CD4-positive, CD25-positive, alpha-beta regulatory T cell (primary cell): ENCODE measurements at places on chromosomes 1 and 21. TPM values are rescaled to one million over a fixed set of nuclear protein-coding genes. Genes with fewer than 3 reads are reported as not detected.

DNA sequence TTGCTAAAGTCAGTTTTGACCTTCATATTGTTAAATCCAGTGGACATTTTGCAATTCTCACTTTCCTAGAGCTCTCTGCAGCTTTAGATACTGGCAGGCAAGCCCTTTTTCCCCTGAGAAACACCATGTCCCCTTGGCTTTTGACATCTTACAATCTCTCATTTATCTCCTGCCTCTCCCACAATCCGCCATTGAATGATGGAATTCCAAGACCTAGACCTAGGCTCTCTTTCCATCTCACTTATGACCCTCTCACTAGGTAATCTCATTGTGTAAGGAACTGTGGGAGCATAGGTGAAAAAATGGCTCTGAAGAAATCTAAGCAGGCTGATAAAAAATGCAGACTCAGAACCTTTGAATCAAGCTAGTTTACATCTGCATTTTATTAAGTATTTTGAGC lies 2.0 kb downstream of the KYAT3 start:
- no peak for DNase-seq

DNA sequence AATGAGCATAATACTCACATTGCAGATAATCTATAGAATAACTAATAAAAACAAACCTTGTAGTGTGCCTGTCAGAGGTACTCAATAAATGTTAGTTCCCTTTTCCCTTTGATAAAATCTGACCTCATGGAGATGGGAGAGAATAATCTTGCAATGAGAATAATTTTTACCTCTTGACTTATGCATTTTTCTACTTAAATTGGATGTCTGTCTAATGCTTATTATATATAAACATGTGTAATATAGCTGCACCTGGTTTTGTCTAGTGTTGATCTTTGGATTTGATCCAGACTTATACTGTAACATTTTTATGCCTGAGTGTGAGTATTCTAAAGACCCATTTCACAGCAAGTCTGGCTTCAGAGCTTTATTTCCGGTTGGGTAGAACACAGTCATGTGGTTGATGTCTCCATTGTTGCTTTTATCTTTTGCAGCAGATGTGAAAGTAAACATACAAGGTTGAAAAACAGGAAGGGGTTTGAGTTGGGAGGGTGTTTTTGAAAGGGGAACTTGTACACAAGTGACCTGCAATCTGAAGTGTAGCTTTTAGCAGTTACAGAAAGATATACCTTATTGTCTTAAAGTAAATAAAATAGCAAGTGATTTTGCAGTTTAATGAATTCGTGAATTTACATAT lies 12.4 kb downstream of the EPB41 start:
- peak; percentile 94 for DNase-seq

DNA sequence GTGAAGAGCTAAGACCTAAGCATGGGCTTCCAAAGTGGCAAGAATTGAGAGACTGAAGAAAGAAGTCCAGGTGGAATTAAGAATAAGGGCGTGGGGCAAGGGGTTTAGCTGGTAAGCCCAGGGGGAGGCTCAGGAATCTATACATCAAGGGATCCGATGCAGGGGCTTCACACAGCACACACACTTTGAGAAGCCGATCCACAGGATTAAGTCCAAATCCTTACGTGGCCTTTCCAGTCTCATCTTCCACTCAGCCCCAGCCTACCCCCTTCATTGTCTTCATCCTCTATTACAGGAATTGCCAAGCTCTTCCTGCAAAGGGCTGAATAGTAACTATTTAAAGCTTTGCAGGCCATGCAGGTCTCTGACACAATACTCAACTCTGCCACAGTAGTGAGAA lies 101.3 kb downstream of the TGFBR3 start:
- no peak for DNase-seq

- DNase-seq = peak; percentile 23
These were observed 146.0 kb upstream of the JUN start for GRCh38 chr1:58929671-58930325.

DNA sequence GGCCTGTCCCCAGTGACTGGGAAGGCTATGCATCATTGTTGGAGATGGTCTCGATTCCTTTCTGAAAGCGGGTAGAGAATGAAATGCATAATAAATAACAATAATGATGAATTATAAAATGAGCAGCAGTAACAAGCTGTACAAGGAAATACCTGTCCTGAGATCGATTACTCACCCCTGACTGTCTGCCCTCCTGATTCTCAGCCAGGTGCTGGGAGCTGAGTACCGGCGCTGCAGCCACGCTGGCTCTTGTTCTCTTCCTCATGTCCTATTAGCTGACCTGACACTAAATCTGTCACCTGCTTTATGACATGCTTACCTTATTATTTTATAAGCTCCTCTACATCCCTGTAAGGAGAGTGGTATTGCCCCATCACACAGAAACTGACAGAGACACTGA lies 3.4 kb downstream of the AGPAT3 start:
- DNase-seq = no peak

GRCh38 chr1:87953121-87953520 lies 624.4 kb downstream of the LMO4 start:
- no peak for DNase-seq

- no peak for DNase-seq
These were observed 41.2 kb downstream of the TMEM200B start for GRCh38 chr1:29082519-29082918.

- DNase-seq = no peak
These were observed 132.3 kb downstream of the TOMM20 start for GRCh38 chr1:234996245-234996757.

ZBTB8A gene
- polyA plus RNA-seq = not detected

DNA sequence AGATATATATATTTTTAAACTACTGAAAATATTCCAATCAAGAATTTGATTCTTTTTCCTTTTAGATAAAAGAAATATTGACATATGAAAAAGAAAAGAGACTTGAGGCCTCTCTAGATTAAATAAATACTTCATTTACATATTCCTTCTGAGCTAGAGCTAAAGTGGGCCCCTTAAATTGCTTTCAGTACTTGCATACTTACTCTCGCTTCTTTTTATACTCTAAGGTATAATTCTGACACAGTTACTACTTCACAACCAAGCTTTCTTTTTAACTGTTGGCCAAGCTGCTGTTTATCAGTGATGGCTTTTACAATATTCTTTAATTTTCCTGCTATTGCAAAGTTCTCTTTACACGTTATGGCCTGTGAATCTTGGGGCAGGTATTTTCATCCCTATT lies 24.6 kb downstream of the EXTL2 start:
- DNase-seq = no peak

GRCh38 chr1:21293537-21294265 lies 3.4 kb upstream of the ECE1 start:
- DNase-seq = peak; percentile 72

DNA sequence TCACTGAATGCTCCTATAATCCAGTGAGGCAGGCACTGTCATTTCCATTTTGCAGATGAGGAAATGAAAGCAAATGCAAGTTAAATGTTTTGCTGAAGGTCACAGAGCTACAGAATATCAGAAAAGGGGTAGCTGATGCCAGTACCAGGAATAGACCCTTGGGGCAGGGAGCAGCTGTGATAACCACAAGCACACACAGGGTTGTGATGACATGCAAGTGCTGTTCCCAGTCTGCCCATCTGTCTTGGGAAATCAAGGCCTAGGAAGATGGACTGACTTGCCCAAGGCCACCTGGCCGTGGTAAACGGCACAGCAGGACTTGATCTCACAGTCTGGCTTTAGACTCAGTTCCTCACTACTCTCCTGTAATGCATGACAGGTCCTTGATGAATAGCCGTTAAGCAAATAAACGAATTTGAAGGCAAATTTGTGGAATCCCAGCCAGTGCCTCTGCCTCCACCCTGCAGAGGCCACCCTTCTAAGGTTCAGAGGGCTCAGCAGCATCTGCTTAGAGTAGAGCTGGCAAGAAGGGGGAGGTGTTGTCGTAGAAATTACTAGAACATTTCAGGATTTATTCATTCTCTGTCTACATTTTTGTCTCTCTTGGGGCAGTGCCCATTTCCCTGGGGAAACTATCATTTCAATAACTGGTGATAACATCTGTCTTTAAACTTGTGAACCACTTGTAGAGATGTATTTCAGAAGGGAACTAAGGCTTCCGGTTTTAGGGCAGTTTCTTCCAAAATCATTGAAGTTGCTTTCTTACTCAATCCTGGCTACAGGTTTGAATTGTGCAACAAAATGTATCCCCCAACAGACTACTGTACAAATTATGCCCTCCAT lies 53.2 kb upstream of the MRPS6 start:
- no peak for DNase-seq

- DNase-seq = no peak
These were observed 25.6 kb downstream of the SLC26A9 start for GRCh38 chr1:205917466-205918238.

LRRC53 gene
- not detected for polyA plus RNA-seq

DNA sequence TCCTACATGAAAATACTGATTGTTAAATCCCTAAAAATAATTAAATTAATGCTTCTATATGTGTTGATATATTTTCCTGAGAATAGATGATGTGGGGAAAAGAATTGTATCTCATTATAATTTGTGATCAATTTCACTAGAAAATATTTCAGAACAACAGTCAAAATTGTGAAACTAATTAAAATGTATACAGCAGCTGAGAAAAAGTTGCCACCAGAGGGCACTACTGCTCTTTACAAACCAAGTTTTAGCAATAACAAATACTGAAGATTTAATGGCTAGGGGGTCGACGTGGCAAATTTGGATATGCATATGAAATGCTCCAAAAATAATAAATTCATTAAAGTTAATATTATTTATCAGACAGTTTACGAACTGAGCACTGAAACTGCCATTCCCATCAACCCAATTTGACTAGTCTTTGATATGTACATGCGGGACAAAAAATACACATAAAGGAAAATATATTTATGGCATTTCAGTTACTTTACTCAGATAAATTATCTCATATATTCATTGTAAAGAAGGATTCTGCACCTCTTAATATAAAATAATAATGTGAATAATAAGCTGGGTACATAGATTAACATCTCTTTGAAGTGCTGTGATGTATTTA lies 96.3 kb upstream of the TMPRSS15 start:
- peak; percentile 36 for DNase-seq

DNA sequence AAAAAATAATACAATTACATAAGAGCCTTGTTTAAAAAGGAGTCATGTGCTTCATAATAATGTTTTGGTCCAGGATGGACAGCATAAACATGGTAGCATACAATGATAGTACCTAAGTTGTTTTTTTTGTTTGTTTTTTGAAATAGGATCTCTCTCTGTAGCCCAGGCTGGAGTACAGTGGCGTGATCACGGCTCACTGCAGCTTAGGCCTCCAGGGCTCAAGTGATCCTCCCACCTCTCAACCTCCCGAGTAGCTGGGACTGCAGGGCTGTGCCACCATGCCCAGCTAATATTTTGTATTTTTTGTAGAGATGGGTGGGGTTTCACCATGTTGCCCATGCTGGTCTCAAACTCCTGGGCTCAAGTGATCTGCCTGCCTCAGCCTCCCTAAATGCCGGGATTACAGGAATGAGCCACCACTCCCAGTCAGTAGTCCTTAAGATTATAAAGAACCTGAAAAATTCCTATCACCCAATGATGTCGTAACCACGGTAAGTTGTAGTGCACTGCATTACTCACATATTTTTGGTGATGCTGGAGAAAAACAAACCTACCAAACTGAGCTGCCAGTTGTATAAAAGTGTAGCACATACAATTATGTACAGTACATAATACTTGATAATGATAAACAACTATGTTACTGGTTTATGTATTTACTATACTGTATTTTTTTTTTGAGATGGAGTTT lies 22.4 kb upstream of the RCOR3 start:
- DNase-seq = no peak

- no peak for DNase-seq
These were observed 58.9 kb downstream of the FBXO2 start for GRCh38 chr1:11595285-11595684.

DNA sequence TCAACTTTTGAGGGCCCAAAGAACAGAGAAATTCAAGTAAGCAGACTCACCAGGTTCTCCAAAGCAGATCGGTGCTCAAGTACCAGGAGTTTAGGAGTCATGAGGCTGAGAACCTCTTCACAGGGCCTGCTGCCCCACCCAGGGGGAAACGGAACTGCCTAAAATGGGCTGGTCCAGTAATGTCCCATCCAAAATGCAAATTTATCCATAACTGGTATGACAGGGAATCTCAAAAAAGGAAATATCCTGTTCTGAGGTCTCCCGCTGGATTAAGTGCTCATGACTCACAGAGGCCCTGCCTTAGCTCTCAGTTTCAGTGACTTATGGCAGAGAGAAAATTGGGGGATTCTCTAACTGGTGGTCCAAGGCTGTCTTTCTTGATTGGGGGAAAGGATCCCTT lies 9.3 kb downstream of the SPRR2G start:
- DNase-seq = no peak

GRCh38 chr1:157269656-157270375 lies 131.6 kb upstream of the ETV3 start:
- DNase-seq = no peak

GJA4 gene
- polyA plus RNA-seq = not detected

GRCh38 chr1:16095447-16095846 lies 22.0 kb upstream of the FAM131C start:
- DNase-seq = no peak

- no peak for DNase-seq
These were observed 28.4 kb downstream of the CLDN14 start for GRCh38 chr21:36451506-36451905.

LCE3E gene
- not detected for polyA plus RNA-seq

- no peak for DNase-seq
These were observed 1.8 kb upstream of the LHX9 start for GRCh38 chr1:197915260-197915861.

GRCh38 chr1:31991182-31991581 lies 22.5 kb upstream of the KHDRBS1 start:
- DNase-seq = no peak

DNA sequence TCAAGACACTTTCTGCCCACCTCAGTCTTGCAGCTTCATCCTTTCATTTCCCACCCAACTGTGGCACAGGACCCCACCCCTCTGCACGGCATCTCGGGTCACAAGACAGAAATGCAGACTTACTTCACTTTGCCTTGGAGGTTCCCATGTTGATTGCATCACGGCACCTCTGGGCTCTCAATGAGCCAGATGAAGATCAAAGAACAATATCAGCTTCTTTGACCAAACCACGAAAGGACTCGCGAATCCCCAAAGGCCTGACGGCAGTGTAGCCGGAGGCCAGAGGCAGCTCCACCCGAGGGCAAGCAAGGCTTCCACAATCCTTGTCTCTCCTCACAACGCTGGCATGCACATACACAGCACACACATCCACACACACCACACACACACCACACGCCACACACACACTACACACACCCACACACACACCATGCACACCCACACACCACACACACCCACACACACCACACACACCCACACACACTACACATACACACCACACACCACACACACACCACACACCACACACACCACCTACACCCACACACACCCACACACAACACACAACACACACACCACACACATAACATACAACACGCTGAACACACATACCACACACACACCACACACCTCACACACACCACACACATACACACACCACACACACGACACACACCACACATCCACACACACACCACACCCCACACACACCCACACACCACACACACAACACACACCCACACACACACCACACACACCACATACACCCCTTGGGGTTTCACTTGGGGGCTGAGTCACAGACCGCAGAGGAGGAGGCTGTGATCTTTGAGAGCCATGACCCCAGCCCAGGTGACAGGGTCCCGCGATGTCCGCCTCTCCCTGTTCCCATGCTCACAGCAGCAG lies 35.8 kb downstream of the UBASH3A start:
- peak; percentile 34 for DNase-seq

MATN1 gene
- not detected for polyA plus RNA-seq

- no peak for DNase-seq
These were observed 167.1 kb upstream of the GJB5 start for GRCh38 chr1:34587761-34588160.
